ENCODE measurements at places on chromosomes 3 and 15.

GRCh38 chr3:132872711-132873110 is 150.5 kb upstream of the NPHP3 start:
- no peak for DNase-seq

DNA sequence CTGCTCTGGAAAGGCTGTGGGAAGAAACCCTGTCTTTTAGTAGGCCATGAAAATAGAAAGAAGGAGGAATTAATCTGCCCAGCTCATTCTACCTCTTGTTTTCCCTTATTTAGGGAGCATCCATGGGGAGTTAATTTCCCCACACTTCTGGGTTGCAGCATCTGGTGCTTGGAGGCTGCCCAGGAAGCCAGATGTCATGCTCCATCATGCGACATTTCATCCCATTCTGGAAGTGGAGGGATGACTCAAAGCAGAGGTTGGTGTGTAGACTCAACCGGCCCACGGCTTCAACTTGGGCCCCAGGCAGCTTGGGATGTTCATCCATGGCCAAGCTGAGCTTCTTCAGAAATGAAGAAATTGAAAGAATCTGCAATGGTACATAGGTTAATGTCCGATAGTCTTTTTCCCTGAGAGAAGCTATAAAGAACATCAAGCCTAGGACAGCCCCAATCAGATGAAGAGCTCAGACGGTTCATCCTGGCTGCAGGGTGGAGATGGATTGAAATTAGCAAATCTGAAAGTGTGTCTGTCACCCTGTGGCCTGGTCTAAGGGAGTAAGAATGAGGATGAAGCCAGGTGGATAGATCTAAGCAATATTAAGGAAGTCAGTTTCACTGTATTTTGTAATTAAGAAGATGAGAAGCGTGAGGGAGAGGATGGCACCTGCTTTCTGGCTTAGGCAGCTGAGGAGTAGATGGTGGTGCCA is 24.5 kb upstream of the PROK2 start:
- no peak for DNase-seq

DNA sequence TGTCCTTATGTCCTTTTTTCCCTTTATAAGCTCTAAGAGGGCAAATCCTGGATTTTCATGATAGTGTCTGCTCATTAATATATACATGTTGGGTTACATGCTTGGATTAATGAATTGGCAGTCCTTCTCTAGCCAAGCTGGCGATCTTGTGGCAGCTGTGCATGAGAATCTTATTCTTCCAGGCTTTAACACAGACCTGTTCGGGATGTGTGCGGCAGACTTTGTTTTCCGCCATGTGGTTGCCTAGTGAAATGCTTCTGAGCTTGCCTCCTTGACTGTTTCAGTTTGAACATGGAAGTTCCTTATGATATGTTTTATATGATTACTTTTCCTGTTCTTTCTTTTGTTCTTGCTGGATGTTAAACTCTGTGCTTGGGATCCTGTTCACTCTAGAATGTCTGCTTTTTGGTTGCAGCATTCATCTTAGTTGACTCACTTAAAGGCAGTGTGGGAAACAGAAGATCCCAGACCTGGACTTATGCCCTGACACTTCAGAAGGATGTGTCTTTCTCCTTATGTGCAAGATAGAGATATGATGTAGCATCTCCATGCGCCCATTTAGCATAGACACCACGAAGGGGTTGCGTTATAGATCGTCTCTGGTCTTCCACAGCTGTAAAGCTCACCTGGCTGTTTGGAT is 7.2 kb downstream of the CHCHD6 start:
- no peak for DNase-seq

DNA sequence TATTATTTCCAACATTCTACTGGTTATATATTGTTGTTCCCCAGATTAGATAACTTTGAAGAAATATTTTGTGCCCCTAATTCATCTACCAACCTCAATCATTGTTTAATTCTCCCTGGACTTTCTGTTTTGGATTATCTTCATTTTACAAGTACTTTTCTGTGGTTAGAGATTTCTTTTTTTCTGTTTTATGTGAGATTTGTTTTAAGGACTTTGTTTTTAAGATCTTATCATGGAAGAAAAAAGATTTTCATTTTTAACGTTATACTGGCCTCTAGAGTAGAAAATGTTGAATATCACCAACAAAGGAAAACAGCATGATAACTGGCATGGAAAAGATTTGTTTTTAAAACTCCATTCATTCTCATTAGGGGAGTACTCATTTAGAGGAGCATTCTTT is 210.9 kb upstream of the KCNMB2 start:
- DNase-seq = no peak

DNA sequence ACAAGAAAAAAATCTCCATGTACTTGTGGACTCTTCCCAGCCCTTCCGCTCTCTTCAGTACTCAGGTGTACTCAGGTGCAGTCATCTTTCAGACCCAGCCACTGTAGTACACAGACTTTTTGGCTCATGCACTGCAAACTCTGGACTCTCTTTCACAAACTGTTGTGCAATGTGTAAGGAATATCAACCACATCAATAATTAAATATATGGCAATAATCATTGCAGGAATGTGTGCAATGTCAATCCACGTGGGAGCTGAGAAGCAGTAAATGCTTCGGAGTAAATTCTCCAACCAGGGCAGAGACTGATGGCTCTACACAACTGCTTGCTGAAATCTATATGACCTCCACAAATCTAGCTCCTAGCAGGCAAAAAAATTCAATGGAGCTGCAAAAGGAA is 287.3 kb upstream of the COL8A1 start:
- DNase-seq = no peak

- no peak for DNase-seq
These were observed 141.7 kb downstream of the RPLP1 start for GRCh38 chr15:69593981-69594966.

DNA sequence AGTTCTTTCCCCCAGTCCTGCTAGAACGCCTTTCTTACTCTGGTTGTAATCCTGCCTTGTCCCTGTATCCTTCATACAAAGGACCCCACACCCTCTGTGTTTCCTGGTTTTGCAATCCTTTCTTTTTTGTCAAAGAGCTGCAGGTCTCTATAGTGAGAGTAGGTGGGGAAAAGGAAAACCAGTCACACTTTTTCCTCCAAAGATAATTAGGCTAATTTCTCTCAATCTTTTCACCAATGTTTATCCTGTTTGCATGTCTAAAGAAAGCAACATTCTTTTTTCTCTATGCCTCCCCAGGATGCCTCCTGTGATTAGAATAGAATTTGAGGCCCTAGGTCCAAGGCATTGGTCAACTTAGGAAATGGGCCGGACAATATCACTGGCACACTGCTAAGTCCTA is 25.4 kb downstream of the SEMA6D start:
- DNase-seq = no peak

- DNase-seq = no peak
These were observed 1.1 kb upstream of the NBEAL2 start for GRCh38 chr3:46978381-46978780.
